ENCODE measurements at places on chromosomes 1 and 21.

- no peak for DNase-seq
Observed at GRCh38 chr1:68010543-68010942, 39.9 kb downstream of the DIRAS3 start.

GRCh38 chr1:3340548-3341235, 113.8 kb upstream of the ARHGEF16 start:
- DNase-seq = no peak

DNA sequence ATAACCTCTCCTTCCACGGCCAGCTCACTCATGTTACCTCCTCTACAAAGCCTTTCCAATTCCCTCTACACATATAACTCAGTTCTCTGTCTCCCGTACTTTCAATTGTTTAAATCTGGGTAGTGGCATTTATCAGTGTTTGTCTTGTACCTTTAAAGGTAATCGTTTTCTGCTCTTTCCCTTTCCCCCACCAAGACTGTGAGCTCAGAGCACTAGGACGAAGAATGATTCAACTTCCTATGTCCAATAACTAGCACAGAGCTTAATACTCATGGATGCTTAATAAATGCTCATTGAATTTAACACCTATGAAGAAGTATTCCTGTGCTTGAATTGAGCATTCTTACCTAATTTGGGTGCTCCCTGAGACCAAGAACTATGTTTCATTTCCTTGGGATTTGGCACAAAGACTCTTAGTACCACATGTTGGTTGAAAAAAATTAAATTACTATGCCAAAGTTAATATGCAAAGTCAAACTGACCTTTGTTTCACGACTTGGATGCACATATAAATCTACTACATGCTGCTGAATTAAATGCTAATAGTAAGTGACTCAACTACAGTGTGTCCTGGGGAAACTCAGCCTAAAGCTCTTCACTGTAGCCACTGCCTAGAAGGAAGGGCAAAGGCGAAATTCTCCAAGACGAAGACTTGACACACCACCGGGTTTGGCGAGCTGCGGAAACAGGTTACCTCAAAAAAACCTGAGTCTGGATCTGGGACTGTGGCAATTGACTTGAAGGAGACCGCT, 30.6 kb upstream of the C1orf185 start:
- DNase-seq = no peak

DNA sequence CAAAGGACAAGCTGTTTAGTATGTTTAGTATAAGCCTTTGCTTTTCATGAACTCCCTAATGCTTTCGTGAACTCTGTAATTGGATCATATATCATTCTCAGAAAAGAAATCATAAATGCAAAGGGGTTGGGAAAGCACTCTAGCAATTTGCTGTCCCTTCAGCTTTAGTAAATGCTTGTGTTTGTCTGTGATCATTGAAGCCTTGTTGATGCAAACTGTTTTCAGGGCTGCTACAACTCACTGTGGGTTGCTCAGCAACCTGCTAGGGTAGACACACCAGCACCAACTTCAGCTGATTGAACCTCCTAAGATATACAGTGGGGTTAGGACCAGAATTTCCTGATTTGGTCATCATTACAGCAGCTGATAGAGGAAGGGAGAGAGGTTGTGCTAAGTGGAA, 95.0 kb downstream of the SGIP1 start:
- DNase-seq = no peak

- no peak for DNase-seq
Observed at GRCh38 chr1:211192227-211192626, 58.3 kb upstream of the KCNH1 start.

DNA sequence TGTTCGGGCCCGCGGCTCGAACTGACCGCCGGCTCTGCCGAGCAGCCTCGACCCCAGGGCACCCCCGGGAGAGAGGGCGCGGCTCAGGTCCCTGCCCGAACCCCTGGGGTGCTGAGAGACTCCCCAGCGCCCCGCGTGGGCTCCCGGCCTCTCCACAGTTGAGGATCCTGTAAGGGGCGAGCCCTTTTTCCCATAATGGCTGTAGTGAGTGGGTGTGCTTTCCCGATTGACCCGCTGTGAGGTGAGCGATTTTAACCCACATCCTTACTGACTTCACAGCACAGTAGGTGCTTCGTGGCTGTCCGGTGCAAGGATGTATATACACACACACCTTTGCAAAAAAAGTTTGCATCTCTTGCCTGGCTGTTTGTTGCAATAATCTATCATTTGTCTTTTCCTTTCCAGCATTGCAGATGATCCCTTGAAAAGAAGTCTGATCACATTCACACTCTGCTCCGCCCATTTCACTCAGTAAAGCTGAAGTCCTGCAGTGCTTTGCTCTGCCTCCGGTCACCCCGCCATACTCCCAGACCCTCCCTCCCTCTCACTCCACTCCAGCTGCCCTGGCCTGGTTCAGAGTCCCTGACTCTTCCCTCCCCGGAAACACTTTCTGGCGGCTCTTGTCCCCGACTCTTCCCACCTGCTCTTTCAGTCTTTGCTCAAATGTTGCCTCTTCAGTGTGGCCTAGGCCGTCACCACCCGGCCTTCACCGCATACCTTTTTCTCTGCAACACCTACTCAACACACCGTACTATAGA, 955 bp upstream of the UBE2G2 start:
- DNase-seq = no peak

- no peak for DNase-seq
Observed at GRCh38 chr1:31679676-31680230, 24.1 kb downstream of the COL16A1 start.

GRCh38 chr1:116690849-116691406, 23.4 kb upstream of the IGSF3 start:
- no peak for DNase-seq

DNA sequence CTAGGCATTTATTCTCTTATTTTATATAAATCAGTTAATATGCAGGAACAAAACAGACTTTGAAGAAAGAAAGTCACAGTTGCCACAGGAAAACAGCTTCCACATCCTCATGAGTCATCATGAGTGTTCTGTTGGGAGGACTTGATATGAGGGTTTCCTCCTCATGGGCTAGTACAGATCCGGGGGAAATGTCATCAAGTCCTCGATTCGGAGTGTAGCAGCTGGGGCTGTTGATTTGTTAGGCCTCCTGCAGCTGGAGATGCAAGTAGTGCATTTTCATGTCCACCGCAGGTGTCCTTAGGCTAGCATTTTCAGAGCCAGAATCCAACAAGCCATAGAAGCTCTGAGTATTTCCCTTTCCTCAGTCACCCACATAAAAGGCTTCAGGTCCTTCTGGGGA, 36.7 kb downstream of the ADAM30 start:
- DNase-seq = no peak
